ENCODE measurements at places on chromosomes 2 and 18.

DNA sequence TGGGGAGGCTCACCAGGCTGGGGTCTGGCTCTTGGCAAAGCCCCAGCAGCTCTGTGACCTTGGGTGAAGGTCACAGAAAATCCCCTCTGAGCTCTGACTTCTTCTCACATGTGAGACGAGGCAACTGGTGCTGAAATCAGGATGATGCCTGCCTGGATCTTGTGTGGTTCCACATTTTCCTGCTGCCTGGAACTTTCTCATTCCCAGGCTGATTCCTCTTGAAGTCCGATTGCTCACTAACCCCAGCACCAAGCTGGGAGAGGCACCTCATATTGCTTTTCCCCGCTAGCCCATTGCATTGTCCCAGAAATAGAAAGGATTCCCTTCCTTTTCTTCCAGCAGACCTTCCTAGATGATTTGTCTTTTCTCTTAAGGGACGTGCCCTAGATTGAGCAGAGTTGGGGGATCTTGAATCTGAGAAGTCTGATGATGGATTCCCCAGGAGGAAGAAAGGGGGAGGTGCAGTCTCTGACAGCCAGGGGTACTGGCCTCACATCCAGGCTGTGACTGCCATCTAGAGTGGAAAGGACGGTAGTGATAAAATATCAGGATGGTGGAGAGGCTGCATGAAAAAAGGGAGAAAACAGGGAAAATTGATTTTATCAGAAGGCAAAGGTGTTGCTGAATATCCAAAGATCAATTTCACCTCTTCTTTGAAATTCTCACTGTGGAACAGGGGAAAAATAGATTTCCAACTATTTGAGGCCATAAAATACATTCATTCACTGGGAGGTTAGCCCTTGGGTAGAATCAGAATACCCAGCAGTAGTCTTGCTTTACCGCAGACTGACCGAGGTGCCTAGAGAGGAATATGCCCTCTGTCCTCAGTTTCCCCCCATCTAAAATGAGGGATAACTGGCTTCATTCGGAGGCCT is 96.3 kb downstream of the FAM210A start:
- no peak for DNase-seq

- no peak for DNase-seq
Observed at GRCh38 chr2:223566396-223566795, 35.8 kb downstream of the SCG2 start.

- DNase-seq, result no peak
Observed at GRCh38 chr18:46556590-46557206, 100.3 kb downstream of the LOXHD1 start.

- DNase-seq, result no peak
Observed at GRCh38 chr2:127162261-127163089, 55.5 kb upstream of the BIN1 start.

DNA sequence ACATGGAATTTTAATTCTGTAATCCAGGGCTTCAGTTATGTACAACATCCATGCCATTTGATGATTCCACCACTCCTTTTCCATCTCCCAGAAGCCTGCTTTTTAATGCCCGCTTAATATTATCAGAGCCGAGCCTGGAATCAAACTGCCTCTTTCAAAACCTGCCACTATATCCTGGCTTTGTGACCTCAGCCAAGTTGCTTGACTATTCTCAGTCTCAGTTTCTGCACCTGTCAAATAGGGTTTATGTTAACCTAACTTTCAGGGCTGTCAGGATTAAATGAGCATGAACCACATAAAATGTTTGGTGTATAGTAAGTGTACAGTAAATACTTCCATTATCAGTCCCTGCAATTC is 108.7 kb downstream of the XRCC5 start:
- no peak for DNase-seq

GRCh38 chr2:105373895-105374401 is 24.9 kb downstream of the FHL2 start:
- no peak for DNase-seq

DNA sequence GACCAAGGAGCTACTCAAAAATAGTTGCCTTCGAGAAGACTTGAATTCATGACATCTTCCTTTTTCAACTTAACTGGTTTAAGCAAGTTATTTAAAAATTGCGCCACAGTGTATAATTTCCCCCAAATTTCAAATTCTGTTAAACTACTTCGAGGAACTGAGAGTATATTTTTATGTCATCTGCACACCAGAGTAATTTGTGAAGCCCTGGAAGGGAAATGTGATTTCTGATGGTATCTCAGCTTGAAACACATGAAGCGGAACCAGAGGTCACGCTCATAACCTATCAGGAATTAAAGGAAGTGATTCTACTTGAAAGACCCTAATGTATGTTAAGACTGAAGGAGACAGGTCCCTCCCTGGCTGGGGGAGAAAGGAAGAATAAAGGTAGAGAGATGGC is 33.9 kb upstream of the DARS1 start:
- DNase-seq, result no peak

GRCh38 chr2:219001577-219002394 is 8.6 kb upstream of the CRYBA2 start:
- DNase-seq, result no peak

- DNase-seq, result no peak
Observed at GRCh38 chr2:73985308-73986084, 786 bp downstream of the TET3 start.

DNA sequence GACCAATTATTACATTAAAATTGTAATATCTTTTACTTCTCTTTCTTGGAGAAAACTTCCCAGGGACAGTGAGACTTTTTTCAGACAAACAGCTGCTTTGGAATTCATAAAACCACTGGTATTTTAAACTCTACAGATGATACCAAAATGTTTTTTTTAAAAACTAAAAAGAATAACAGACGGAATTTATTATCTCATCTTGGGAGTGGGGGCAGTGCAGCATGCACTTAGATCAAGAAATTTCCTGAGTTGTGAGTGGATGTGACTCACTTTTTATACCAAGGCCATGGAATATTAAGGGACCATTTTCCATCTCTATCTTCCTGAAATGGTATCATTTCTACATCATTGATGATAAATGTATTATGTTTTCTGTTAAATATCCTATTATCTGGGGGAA is 422.8 kb upstream of the HNRNPA3 start:
- DNase-seq, result no peak

GRCh38 chr2:156935616-156936015 is 321.9 kb upstream of the GALNT5 start:
- DNase-seq, result no peak

DNA sequence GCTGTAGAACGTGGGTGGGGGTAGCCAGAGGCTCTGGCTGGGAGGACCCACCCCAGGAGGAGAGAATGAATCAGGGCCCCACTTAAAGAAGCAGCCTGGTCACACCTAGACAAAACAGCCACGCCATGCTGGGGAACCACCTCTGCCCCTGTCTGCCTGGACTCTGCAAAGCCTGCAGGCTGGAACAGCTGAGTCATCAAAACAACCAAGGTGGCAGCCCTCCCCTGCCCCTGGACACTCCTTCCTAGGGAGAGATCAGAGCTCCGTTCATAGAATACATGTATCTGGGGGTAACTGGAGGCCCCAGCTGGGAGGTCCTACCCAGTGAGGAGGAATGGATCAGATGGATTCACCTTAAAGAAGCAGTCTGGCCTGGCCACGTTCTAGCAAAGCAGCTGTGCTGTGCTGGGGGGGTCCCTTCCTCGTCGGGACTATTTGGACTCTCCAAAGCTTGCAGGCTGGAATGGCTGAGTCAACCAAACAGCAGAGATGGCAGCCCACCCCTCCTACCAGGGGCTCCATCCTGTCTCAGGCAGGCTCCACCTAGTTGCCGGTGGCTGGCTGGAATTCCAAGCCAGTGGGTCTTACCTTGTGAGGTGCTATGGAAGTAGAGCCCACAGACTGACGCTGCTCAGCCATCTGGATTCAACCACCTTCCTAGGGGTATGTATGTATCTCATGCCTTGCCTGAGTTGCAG is 50.5 kb upstream of the NT5C1B start:
- DNase-seq, result no peak

- DNase-seq, result no peak
Observed at GRCh38 chr18:1053331-1054315, 149.0 kb downstream of the ADCYAP1 start.

DNA sequence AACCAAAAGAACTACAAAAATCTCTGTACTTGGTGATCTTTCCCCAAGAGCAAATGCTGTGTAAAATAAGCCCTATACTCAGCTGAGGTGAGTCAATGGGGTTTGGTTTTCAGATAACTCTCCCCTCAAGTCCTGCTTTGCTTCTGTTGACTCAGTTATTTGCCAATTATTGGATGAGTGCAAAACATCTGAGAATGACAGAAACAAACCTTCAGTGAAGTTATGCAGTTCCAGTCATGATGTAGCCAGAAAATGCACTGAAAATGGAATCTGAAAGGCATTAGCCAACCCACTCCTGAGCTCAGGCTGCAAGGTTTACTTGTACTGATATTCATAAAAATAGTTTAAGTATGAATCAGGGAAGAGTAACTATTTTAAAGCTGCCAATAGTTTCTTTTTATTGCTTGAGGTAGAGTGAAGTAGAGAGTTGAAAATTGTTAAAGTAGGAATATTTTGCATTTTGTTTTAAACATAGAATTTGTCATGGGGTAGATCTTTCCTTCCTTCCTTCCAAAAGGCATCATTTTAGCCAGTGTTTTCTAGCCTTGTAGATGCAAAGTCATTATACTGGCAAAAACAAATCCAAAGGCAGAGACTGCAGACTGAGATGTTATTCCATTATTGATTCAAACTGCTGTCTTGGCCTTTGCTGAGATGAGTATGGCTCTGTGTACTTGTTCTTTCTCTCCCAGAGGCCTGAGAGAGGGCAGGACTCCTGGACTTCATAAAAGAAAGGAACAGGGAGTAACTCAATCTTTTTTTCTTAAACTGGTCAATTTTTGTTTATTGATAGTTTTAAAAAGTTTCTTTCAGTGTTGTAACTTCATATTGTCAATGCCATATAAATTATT is 215.3 kb downstream of the RND3 start:
- DNase-seq, result no peak

DNA sequence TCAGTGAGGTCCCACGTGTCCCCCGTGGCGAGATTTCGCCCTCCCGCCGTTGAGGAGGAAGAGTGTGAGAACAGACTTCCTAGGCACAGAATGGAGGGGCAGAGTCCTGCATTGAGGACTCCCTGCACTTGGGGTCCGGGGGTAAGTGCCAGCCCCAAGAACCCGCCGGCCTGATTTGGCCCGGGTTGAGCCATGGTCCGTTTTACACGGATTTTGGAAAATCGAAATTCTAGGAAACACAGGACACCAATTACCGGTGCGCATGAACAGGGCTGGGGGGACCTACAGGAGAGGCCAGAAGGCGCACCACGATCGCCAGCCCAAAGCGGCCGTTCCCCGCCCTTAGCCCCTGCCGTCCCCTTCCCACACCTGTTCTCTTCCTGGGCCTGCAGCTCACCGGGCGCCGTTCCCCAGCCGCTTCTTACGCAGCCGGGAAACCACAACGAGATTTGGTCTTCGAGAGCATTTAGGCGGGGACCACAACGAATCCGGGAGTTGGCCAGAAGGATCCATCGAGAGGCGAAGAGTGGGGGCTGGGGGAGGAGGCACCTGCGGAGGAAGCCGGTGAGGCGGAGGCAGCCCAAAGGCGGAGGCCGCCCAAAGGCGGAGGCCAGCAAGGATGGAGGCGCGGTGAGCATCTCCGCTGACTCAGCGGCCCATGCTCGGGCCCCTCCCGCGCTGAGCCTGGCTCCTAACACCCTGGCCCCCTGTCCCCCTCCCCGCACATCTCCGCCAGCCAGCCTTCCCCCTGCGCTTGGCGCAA is 464 bp upstream of the TLX2 start:
- no peak for DNase-seq

GRCh38 chr2:8441986-8442385 is 239.9 kb upstream of the ID2 start:
- DNase-seq, result no peak

DNA sequence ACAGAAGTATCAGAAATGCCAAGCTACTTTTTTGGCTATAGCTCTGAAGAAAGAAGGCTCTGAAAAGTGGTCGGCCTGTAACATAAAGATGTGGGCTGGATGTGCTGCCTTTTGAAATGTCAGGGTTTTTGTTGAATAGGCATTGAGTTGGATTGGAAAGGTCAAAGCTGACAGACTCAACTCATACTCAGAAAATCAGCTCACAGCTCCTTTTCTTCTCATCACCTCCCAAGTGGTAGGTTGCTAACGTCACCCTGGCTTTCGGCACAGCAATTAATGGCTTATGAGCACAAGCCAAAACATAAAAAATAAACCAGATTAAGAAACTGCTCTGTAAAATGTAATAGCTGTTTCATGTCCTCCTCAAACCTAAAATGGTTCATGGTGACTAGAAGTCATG is 68.3 kb downstream of the KCNF1 start:
- no peak for DNase-seq

DNA sequence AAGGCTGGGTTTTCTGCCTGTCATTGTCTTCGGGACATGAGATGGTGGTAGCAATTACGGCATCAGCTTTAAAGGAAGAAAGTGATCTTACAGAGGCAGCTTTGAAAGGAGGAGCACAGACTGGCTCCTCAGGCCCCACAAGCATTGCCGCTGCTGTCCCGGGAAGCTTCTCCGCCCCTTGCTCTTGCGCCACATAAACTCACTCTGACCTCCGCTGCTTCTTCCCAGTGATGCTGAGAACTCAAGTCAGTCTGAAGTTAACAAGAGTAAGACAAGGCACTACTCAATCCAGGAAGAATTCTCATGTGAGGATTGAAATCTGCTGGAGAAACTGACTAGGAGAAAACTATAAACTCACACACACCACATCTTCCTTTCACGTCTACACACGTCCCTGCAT is 112.4 kb upstream of the RIOK3 start:
- no peak for DNase-seq

GRCh38 chr2:20434588-20435294 is 12.1 kb upstream of the RHOB start:
- no peak for DNase-seq

- DNase-seq, result no peak
Observed at GRCh38 chr2:25420820-25421237, 79.1 kb upstream of the DNMT3A start.

GRCh38 chr2:206031162-206031784 is 54.7 kb downstream of the INO80D start:
- DNase-seq, result no peak

DNA sequence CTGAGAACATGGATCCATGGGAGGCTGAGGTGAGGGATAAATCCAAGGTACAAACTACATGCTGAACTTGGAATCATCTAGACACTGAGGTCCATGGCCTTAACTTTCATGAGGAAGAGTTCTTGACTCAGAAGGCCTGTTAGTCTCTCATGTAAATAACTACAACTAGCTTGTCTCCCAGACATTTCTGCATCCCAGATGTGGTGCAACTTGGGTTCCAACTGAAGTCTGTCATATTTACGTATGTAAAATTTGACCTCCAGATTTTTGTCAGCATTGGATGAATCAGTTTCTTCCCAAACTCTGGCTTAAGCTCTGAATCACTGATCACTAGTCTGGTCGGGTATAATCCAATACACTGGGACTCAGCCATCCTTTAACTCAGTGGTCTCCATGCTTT is 306.9 kb downstream of the PDE11A start:
- DNase-seq, result no peak

DNA sequence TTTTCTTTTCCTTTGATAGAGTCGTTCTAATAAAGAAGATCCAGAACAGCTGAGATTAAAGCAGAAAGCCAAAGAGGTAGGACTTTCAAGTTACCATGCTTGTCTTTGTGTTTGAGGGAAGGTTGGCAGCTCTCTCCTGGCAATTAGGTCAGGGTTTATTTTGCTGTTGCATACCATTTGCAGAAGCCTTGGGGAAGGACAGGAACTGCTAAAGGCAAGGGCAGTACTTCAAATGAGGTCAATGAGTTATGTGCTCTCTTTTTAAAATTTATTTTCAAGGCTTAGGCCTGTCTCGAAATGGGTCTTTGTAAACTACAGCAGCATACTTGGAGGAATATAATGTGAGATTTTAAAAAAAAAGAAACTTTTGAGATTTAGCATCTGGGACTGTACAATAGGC is 108.9 kb downstream of the TAF4B start:
- DNase-seq, result no peak

All from esophagus squamous epithelium (tissue), 5 donors.